EL (cell line): ENCODE measurements at places on chromosomes 2 and 18.

- DNase-seq = no peak
Measured at GRCh38 chr2:44805401-44806235, 135.9 kb upstream of the SIX3 start.

- no peak for DNase-seq
Measured at GRCh38 chr2:71477231-71477691, 23.9 kb downstream of the DYSF start.

GRCh38 chr18:10846657-10847407, 302.5 kb downstream of the PIEZO2 start:
- DNase-seq = no peak

- DNase-seq = no peak
Measured at GRCh38 chr2:141930803-141931202, 200.0 kb downstream of the LRP1B start.
